ENCODE measurements at places on chromosomes 3 and 15.

DNA sequence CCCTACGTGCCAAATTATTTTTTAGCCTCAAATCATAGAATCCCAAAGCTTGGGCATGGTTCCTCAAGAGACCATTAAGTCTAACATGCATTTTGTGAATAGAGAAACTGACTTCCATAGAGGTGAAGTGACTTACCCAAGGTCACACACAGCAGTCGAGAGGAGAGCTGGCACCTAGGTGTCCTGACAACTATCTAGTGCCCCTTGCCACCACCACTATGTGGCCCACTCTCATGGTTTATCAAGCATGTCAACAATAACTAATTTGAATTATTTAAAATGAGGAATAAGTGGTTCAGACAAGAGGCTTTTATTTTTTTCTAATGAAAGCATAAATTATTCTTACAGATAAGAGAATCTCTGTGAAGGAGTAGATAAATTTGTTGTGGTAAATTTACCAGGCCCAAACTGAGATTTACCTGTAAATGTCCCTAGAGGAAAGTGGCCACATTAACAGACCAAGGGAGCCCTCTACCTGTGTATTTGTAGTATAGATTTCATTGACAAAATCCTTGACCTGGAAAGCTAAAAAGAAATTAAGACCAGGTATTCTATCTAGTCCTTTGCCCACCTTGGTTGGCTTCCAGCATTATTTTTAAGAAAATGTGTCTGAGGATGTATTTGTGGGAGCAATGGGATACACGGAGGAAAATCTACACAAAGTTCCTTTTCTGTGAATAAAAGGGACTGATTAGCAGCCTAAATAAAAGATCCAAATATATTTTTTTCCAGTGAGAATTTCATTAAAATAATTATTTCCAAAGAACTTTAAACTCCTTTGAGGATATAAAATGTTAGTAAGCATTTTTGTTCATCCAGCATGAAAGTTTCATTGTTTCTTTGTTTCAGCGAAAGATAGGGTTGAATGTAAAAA is 49.1 kb downstream of the IQCH start:
- DNase-seq, result no peak

- no peak for DNase-seq
Measured at GRCh38 chr3:139251529-139251928, 92.3 kb upstream of the MRPS22 start.

GRCh38 chr3:45010811-45011333 is 15.2 kb upstream of the CLEC3B start:
- DNase-seq, result no peak

- DNase-seq, result no peak
Measured at GRCh38 chr15:89365462-89366065, 30.9 kb upstream of the POLG start.
